ENCODE measurements at places on chromosomes 5 and 9.

GRCh38 chr9:72960446-72960845 is 7.6 kb upstream of the ALDH1A1 start:
- no peak for DNase-seq

DNA sequence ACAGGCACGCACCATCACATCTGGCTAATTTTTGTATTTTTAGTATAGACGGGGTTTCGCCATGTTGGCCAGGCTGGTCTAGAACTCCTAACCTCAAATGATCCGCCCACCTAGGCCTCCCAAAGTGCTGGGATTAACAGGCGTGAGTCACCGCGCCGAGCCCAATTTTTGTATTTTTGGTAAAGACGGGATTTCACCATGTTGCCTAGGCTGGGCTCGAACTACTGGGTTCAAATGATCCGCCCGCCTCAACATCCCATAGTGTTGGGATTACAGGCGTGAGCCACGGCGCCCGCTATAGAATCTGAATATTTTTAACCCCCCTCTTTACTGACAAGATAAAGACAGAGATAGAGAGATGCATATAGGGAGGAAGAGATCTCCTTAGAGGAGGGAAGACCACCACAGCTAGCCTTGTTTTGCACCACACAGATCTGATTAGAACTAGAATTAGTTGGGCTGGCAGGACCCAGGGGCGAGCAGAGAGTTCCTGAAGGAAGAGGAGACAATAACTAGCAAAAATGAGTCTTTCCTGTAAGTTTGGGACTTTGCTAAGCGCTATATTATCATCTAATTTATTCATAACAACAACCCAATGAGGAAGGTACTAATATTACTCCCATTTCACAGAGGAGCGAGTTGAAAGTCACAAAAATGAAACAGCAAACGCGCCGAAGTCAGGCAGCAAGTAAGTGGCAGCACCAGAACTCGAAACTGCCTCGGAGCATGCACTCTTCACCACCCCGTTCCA is 1.5 kb upstream of the ANKHD1 start:
- DNase-seq, result no peak

DNA sequence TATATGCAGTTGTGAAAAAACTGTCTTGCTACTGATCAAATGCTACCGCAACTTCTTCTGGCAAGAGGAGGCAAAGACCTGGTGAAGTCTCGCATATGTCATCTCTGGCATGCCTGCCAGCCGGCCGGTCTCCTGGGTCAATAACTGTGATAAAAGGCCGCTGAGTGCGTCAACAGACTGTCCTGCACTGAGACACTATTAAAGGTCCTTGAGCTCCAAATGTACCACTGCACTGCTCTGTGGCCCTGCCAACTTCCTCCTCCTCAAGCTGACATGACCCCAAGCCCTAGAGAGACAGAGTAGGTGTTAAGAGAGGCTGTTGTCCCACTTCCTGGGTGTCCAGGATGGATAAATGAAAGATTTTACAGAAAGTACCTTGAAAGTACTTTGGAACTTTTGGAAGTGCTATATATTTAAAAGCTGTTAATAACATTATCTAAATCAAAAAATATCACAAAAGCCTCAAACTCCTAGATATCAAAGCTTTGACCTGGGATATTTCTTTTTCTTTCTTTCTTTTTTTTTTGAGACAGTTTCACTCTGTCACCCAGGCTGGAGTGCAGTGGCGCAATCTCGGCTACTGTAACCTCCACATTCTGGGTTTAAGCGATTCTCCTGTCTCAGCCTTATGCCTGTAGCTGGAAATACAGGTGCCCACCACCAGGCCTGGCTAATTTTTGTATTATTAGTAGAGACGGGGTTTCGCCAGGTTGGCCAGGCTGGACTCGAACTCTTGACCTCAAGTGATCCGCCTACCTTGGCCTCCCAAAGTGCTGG is 31.5 kb downstream of the RAPGEF1 start:
- DNase-seq, result no peak

GRCh38 chr9:80885894-80886293 is 803.5 kb downstream of the TLE1 start:
- DNase-seq, result peak; percentile 29

GRCh38 chr5:35861718-35862117 is 5.0 kb downstream of the IL7R start:
- DNase-seq, result no peak

DNA sequence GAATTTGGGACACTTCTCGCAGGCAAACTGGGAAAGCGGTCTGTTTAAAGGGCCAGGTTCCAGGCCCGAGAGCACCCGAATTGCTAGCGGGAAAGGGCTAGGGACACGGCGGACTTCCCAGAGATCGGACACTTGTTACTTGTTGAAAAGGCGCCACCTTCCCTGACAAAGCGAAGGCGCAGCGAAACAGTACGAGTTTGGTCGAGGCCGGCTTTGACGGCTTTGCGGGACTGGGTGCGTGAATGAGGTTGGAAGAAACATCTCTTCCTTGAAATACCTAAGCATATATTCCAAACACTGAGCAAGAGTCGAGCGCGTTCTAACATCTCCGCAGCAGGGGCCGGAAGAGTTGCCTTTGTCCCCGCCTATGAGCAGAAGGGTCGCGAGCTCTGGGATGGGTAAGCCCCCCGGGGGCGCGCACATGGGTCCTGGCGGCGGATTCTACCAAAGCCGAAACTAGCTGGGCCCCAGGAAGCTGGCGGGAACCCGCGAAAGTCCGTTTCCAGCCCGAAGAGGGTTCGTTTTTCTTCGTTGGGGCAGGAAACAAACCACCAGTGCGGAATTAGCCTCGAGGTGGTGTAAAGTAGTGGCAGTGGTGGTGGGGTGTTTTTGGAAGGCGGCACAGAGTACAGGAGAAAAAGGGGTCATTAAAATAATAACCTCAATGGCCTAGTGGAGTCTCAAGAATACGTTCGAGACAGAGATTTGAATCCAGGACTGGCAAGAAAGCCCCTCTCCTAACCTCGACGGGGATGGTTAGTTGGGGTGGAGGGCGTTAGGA is 1.5 kb downstream of the GDNF start:
- DNase-seq, result no peak

DNA sequence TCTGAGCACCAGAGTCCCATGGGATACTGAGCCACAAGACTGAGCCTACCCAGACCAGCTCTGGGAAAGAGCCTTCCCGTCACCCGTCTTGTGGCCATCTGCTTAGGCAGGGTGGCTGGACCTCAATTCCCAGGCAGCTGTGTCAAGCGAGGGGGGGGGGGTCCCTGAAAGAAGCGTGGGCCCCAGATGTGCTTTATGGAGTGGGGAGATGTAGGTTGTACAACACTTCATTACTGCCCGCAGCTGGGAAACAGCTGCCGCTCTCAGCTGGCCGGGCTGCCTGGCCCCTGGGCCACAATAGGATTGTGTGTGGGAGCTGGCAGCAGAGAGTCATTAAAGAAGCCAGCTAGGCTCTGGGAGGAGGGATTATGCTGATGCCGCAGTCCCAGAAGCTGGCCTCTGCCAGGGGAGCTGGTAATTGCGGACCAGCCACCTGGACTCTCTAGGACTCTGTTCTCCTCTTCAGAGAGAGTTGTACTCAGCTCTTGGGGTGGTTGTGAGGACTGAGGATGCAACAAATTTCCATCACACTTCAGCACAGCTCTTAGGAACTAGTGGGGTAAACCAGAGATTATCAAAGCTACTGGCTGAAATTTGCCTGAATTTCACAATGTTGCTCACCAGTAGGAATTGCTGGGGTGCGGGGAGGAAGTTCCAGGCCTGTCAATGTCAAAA is 145.4 kb downstream of the GADD45G start:
- DNase-seq, result peak; percentile 31

- DNase-seq, result no peak
These were observed 120.5 kb downstream of the ADAMTS2 start for GRCh38 chr5:179224741-179225140.
